A549 treated with Hydrocortisone at 1 μM for 4 hours (cell line): ENCODE measurements at places on chromosomes 13 and 19. TPM values are rescaled to one million over a fixed set of nuclear protein-coding genes. Genes with fewer than 3 reads are reported as not detected.

MBD3L2 gene
- total RNA-seq, result not detected in 5 replicates

PSG11 gene
- not detected in 5 replicates for total RNA-seq

GPR183 gene
- not detected in 5 replicates for total RNA-seq

PRRG2 gene
- total RNA-seq, result 0.78 to 1.3 TPM (median 0.84 TPM) in 5 replicates

PCDH9 gene
- 5.6 to 7.7 TPM (median 6.5 TPM) in 5 replicates for total RNA-seq

CEACAM19 gene
- 8.8 to 10.3 TPM (median 9.3 TPM) in 5 replicates for total RNA-seq

ZNF431 gene
- 2.6 to 4.1 TPM (median 3.3 TPM) in 5 replicates for total RNA-seq

TNFSF9 gene
- total RNA-seq, result 2.3 to 4.8 TPM (median 4.5 TPM) in 5 replicates

TCF3 gene
- 56.3 to 67.3 TPM (median 66.2 TPM) in 5 replicates for total RNA-seq

CGB8 gene
- 1.4 to 3.7 TPM (median 2.8 TPM) in 5 replicates for total RNA-seq

IGFL3 gene
- total RNA-seq, result 0.35 to 0.39 TPM in 2 of 5 replicates, not detected in the others

FCGBP gene
- 0.63 to 0.97 TPM (median 0.70 TPM) in 5 replicates for total RNA-seq

LSR gene
- total RNA-seq, result 6.8 to 12.1 TPM (median 10.2 TPM) in 5 replicates

CILP2 gene
- 0.13 to 0.38 TPM (median 0.21 TPM) in 5 replicates for total RNA-seq

STARD13 gene
- total RNA-seq, result 5.3 to 7.2 TPM (median 5.9 TPM) in 5 replicates

PCDH17 gene
- 0.02 to 0.12 TPM in 2 of 5 replicates, not detected in the others for total RNA-seq

NPHS1 gene
- 0.35 to 0.68 TPM (median 0.59 TPM) in 5 replicates for total RNA-seq

NLRP4 gene
- not detected in 5 replicates for total RNA-seq

ZNF208 gene
- not detected in 5 replicates for total RNA-seq

SLAIN1 gene
- total RNA-seq, result 0.41 to 0.67 TPM (median 0.58 TPM) in 5 replicates

BST2 gene
- total RNA-seq, result 0.12 to 0.23 TPM (median 0.16 TPM) in 4 of 5 replicates, not detected in the other

ZNF20 gene
- total RNA-seq, result 0.08 to 0.44 TPM (median 0.20 TPM) in 4 of 5 replicates, not detected in the other

CRYL1 gene
- 5.4 to 6.6 TPM (median 5.7 TPM) in 5 replicates for total RNA-seq

HCST gene
- 0.29 to 0.79 TPM (median 0.46 TPM) in 4 of 5 replicates, not detected in the other for total RNA-seq

MYBPC2 gene
- total RNA-seq, result 0.02 TPM in 1 of 5 replicates, not detected in the others

MEIOSIN gene
- 0.03 to 0.12 TPM (median 0.05 TPM) in 5 replicates for total RNA-seq

ATP1A3 gene
- 4.0 to 4.6 TPM (median 4.2 TPM) in 5 replicates for total RNA-seq

CD33 gene
- 0.14 to 0.22 TPM in 2 of 5 replicates, not detected in the others for total RNA-seq

CNFN gene
- 29.2 to 53.3 TPM (median 43.8 TPM) in 5 replicates for total RNA-seq

TNFSF11 gene
- not detected in 5 replicates for total RNA-seq

MCF2L gene
- total RNA-seq, result 0.31 to 0.61 TPM (median 0.44 TPM) in 5 replicates

PIAS4 gene
- 13.8 to 18.4 TPM (median 17.0 TPM) in 5 replicates for total RNA-seq

FXYD5 gene
- total RNA-seq, result 175 to 215 TPM (median 202 TPM) in 5 replicates

MAB21L1 gene
- total RNA-seq, result not detected in 5 replicates

HNRNPA1L2 gene
- total RNA-seq, result 5.2 to 6.9 TPM (median 5.8 TPM) in 5 replicates

FLT3LG gene
- total RNA-seq, result 1.1 to 1.4 TPM (median 1.3 TPM) in 5 replicates

SHANK1 gene
- total RNA-seq, result 0.03 to 0.68 TPM (median 0.18 TPM) in 5 replicates

PLD3 gene
- 241 to 289 TPM (median 258 TPM) in 5 replicates for total RNA-seq

KIR3DL2 gene
- 0.06 TPM in 1 of 5 replicates, not detected in the others for total RNA-seq

KLK8 gene
- total RNA-seq, result not detected in 5 replicates

CBLC gene
- total RNA-seq, result not detected in 5 replicates

METTL21C gene
- total RNA-seq, result not detected in 5 replicates

KCTD15 gene
- 48.5 to 57.6 TPM (median 53.5 TPM) in 5 replicates for total RNA-seq

FPR1 gene
- 0.05 to 0.15 TPM (median 0.08 TPM) in 5 replicates for total RNA-seq

EID2B gene
- total RNA-seq, result 7.3 to 10.1 TPM (median 8.1 TPM) in 5 replicates

PDCD5 gene
- 391 to 455 TPM (median 435 TPM) in 5 replicates for total RNA-seq

YJEFN3 gene
- total RNA-seq, result 2.4 to 4.2 TPM (median 3.0 TPM) in 5 replicates

SEMA6B gene
- 5.1 to 5.9 TPM (median 5.8 TPM) in 5 replicates for total RNA-seq

DENND1C gene
- total RNA-seq, result 0.13 to 0.25 TPM (median 0.21 TPM) in 5 replicates

PRX gene
- 1.2 to 1.6 TPM (median 1.4 TPM) in 5 replicates for total RNA-seq

DAZAP1 gene
- total RNA-seq, result 81.0 to 103 TPM (median 96.2 TPM) in 5 replicates
